ENCODE measurements at places on chromosomes 1 and 21. TPM values are rescaled to one million over a fixed set of nuclear protein-coding genes. Genes with fewer than 3 reads are reported as not detected.

The KRTAP21-2 gene
- not detected for total RNA-seq

The IVNS1ABP gene
- 57.1 TPM for total RNA-seq

The OR6P1 gene
- total RNA-seq = not detected

The TFF2 gene
- not detected for total RNA-seq

The CLDN17 gene
- total RNA-seq = not detected

The CLDN14 gene
- not detected for total RNA-seq

The RHOC gene
- 582 TPM for total RNA-seq

The SUSD4 gene
- total RNA-seq = 0.29 TPM

The IVL gene
- total RNA-seq = not detected

The CASQ1 gene
- not detected for total RNA-seq

The COL11A1 gene
- total RNA-seq = 19.0 TPM

The HMCN1 gene
- total RNA-seq = 4.9 TPM

The ARHGEF16 gene
- total RNA-seq = not detected

The VSIG8 gene
- total RNA-seq = 0.20 TPM

The AADACL4 gene
- total RNA-seq = not detected

The DENND2C gene
- 0.29 TPM for total RNA-seq

The PRMT6 gene
- 8.9 TPM for total RNA-seq

The CENPL gene
- total RNA-seq = 39.3 TPM

The CA6 gene
- not detected for total RNA-seq

The SERPINC1 gene
- total RNA-seq = 0.39 TPM

The AIM2 gene
- 15.5 TPM for total RNA-seq

The LIN28A gene
- not detected for total RNA-seq

The C1orf87 gene
- total RNA-seq = not detected

The F11R gene
- 6.0 TPM for total RNA-seq

The PLXNA2 gene
- total RNA-seq = 7.0 TPM

The TOR3A gene
- 13.8 TPM for total RNA-seq

The GNL2 gene
- 76.7 TPM for total RNA-seq

The KIRREL1 gene
- total RNA-seq = 77.3 TPM

The FAM72D gene
- 7.3 TPM for total RNA-seq

The USH2A gene
- under 0.01 TPM for total RNA-seq

The UBE2U gene
- total RNA-seq = not detected

The KRTAP15-1 gene
- not detected for total RNA-seq

The PPIAL4G gene
- not detected for total RNA-seq

The ALPL gene
- 1.3 TPM for total RNA-seq

The LINGO4 gene
- not detected for total RNA-seq

The IQCC gene
- total RNA-seq = 2.9 TPM

The SYT14 gene
- 1.1 TPM for total RNA-seq

The FCRL4 gene
- total RNA-seq = not detected

The OXCT2 gene
- 1.9 TPM for total RNA-seq
